Muscle of leg (tissue), 16 donors: ENCODE measurements at places on chromosomes 13 and 19. TPM values are rescaled to one million over a fixed set of nuclear protein-coding genes. Genes with fewer than 3 reads are reported as not detected.

DNA sequence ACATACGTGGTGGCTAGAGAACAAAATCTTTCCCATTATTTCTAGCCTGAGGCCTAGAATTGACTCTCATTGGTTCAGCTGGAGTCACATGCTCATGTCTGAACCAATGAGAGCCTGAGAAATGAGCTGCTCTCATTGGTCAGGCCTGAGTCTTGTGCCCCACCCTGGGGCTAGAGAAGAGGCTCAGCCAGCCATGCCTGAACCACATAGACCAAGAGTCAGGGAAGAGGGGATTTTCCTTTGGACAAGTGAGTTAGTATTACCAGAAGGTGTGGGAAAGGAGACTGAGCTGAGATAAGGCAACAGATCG is 6.9 kb downstream of the FXYD5 start:
- no peak for DNase-seq

- no peak for DNase-seq
These were observed 7.3 kb downstream of the PARP4 start for GRCh38 chr13:24505256-24505655.

DNA sequence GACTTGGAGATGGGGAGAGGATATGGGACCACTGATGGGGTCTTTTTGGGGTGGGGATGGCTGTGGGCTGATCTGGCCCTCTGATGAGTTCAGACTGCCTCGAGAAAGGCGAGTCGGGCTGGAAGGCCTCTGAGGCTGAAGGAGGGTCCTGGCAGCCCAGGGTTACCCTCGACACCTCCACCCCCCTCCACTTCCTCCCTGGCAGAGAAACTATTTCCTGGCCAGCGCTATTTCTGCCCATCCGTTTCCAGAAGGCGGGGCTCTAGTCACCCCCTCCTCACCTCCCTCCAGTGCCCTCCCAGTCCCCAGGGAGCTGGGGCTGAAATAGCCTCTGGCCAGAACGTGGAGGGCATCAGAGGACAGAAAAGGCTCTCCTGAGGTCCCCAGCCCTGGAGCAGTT is 9.7 kb downstream of the EXOC3L2 start:
- DNase-seq: no peak

GRCh38 chr13:78317030-78317429 is 286.3 kb downstream of the POU4F1 start:
- DNase-seq: peak; percentile 61

GRCh38 chr19:16232127-16232526 is 34.4 kb downstream of the AP1M1 start:
- no peak for DNase-seq

DNA sequence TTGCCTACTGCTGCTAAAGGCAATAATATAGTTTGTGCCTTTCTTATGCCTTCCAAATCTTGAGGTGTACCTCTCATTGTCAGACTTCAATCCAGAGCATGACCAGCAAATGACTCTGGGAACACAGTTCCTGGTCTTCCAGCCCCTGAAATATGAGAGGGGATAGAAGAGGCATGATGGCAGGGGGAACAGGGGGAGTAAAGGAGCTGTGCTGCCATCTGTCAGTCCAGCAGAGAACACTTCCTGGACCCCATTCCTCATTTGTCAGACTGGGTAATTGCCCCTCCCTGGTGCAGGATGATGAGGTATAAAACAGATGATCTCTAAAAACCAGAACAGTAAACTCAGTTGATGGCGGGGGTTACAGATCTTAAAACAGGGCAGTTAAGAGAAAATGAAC is 618.7 kb downstream of the DIAPH3 start:
- DNase-seq: no peak

GRCh38 chr13:51714663-51715168 is 89.2 kb downstream of the DHRS12 start:
- no peak for DNase-seq

DNA sequence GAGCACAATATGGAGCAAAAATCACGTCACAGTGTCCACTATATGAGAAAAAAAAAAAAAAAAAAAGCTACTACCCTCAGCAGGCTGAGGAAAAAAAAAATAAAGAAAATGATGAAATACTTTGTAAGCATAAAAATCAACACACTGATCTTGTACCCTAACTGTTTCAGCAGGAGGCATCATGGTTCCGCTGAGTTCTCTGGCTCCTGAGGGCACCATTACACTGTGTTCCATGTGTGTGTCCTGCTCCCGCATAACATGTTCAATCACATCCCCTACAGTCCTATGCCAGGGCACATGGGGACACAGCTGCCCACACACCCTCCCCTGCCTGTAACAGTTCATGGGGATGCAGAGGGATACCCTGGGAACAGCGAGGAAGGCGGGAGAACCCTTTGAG is 33.5 kb downstream of the DOCK9 start:
- DNase-seq: no peak

DNA sequence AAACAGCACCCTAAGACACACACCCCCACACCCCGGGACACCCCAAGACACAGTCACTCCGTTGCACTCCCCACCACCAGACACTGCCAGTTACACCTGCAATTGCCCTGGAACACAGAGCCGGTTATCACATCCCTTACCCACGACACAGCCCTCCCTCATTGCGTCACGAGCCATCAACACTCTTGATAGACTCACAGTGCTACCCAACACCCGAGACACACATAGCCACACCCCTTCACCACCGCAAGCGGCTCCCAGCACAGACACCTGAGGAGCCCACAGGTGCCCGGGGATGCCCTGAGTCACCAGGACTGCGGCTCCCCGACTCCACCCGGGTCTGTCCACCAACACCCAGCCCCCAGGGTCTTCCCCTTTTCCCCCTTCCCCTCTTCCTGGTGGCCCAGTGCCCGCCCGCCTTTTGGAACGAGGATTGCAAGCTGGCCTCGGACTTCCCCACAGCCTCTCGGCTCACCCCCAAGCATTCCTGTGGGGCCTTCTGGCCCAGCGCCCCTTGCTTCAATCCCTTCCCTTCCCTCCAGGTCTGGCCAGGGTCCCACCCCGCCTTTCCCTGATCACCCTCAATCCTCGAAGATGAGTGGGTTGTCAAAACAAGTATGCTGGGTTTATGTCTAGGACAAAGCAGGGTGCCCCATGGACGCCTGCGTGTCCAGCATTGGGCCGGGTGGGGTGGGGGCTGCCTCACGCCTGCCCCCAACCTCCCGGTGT is 1.7 kb upstream of the PTGER1 start:
- DNase-seq: peak; percentile 37

GRCh38 chr19:10189616-10190015 is 5.1 kb downstream of the DNMT1 start:
- DNase-seq: no peak

DNA sequence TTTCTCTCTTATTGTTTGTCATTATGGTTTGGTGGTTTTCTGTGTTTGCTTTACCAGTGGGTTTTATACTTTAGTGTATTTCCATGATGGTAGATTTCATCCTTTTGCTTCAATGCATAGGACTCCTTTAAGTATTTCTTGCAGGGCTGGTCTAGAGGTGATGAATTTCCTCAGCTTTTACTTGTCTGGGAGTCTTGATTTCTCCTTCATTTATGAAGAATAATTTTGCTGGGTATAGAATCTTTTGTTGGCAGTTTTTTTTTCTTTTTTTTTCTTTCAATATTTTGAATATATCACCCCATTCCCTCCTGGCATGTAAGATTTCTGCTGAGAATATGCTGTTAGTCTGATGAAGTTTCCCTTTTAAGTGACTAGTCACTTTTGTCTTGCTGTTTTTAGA is 19.8 kb downstream of the EEF1AKMT1 start:
- DNase-seq: no peak

TEX26 gene
- 0.30 TPM for polyA plus RNA-seq

AKAP8L gene
- polyA plus RNA-seq: 52.8 TPM

BRSK1 gene
- polyA plus RNA-seq: 9.5 TPM

THSD8 gene
- polyA plus RNA-seq: 2.8 TPM

ALDH16A1 gene
- polyA plus RNA-seq: 11.3 TPM
